Stimulated activated CD8-positive, alpha-beta memory T cell treated with anti-CD3 and anti-CD28 coated beads, Interleukin-4, amount 100 ng/mL, for 1 hour (primary cell): ENCODE measurements at places on chromosomes 2 and 18.

GRCh38 chr2:86189782-86190416, 5.4 kb downstream of the IMMT start:
- DNase-seq = no peak

GRCh38 chr2:41448221-41448620, 599.6 kb upstream of the PKDCC start:
- DNase-seq = no peak

DNA sequence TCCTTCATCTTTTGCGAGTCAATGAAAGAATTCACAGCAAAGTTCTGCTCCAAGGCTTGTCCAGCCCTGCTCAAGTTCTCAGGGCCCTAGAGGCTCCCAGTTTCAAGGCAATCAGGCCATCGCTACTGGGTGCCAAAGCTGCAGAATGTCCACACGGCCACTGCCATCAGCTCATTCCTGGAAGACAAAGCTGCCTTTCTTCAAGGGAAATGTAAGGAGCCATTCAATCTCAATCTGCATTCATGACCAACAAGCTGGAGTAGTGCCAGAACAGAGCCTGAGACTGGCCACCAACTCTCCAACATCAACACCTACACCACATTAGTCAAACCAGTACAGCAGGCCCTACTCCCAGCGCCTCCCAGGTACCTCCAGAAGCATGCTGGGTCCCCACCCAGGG, 202.2 kb downstream of the TCF4 start:
- DNase-seq = no peak

- DNase-seq = no peak
These were observed 51.6 kb downstream of the SNED1 start for GRCh38 chr2:241049739-241050623.

DNA sequence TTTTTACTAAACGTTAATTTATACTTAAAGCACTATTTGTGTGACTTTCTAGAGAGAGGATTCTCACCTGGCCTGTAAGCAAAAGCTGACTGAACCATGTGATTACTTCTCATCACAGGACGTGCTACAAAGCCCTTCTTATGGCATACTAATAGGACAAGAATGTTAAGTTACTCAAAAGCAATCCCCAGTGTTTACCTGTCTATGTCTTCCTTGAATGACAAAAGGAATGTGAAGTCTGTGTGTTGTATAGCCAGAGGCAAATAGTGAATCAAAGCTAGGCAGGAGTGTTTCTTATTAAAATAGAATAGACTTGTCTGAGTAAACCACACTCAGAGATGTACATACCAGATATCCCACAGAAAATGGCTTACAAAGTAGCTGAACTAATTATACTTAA, 1465.5 kb downstream of the SUCLG1 start:
- no peak for DNase-seq

- no peak for DNase-seq
These were observed 2.9 kb downstream of the TBR1 start for GRCh38 chr2:161418715-161419637.
